Umbilical cord (tissue), 2 donors: ENCODE measurements at places on chromosomes 4 and X.

- DNase-seq: no peak
Measured at GRCh38 chrX:115696039-115696438, 135.1 kb downstream of the PLS3 start.

DNA sequence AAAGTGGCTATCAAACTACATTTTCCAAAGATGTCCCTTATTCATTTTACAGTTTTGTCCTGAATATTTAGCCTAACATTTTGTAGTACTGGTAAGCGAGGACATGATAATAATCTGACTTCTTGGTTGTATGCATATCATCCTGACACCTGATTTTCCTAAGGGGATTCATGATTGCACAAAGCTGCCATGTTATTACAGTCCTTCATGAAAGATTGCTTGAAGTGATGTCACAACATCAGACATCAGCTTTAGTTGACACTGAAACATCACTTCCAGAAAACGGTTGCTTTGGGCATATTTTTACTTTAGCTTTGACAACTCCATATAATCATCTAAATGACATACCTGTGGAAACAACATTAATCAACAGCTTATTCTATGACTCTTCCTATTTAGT, 188.7 kb upstream of the PABPC4L start:
- no peak for DNase-seq

- DNase-seq: no peak
Measured at GRCh38 chr4:107843391-107843790, 18.7 kb downstream of the SGMS2 start.

DNA sequence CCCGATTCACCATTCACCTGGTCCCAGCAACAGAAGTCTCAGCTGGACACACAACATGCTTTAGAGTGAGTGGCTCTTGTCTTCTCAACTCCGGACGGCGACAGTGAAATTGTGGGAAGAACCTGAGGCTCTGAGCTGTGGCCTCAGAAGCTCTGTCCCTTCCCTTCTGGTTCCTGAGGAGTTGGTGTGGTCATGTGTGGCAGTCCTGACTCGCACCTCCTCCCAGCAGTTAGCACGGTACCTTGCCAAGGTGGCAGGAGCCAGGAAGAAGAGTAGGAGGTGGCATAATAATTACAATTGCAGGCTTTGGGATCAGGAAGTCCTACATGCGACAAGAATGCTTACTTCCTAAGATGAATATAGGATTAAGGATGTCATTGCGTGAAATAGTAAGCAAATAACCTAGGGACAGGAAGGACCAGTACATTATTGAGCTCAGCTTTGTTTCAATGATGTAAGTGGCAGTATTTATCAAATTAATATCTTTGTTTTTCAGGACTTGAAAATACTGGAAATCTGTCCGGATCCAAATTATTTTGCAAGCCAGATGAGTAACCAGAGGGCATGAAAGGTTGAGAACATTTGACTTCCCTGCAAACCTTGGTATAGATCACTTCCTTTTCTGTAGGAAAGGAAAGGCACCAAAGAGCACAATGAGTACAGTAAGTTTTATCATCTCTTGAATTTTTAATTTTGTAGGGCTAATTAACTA, 21.1 kb downstream of the RNF4 start:
- DNase-seq: no peak

DNA sequence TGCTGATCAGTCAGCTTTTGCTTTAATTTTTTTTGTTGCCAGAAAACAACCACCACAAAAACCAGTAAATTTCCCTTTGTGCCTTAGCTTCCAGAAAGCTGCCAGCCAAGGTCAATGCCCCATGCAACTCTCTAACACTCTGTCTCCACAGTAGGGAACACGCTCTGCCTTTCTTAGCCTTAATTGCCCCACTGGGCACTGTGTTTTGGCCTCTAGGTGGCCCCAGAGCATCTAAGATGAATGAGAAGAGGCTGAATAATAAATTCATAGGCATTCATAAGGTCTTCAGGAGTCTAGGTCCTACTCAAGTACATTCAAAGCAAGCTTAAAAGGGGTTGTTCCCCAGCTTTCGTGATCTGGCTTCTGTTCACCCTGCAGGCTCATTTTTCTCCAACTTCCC, 57.7 kb upstream of the PASD1 start:
- peak; percentile 0 for DNase-seq

DNA sequence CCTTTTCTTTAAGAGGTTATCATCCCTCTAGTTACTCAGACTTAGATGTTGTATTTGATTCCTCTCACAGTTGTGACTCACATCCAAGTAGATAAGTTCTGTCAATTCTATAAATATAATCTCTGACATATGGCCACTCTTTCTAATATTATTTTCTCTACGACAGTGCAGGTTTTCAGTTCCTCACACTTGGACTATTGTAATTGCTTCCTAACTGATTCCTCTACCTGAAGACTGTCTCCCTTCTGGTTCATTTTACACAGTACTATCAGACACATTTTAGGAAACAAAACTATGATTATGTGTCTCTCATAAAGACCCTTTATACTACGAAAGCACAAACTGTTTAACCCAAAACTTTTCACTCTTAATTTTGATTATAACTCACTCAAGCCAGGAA, 31.3 kb upstream of the GNRHR start:
- DNase-seq: no peak

DNA sequence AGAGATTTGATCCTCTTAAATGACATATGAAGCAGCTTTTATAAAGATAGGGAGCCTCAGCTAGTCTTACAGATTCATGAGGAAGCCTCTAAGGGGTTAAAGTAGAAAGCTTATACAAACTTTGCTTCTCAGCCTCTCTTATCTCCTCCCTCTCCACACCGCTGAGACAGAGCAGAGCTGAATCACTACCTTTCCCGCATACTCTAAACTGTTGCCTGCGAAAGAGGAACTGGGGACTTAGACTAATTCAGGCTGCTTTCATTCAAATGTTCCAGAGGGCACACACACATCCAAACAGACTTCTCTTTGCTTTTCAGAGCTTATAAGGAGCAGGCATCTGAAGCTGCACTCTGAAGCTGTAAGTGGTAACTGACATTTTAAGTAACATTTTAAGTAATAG, at the start of gene SERTM2:
TSS of gene SERTM2 (plus strand) at position 169 of the 400 bp plus-strand sequence. CDS start 7,213 bp downstream, outside the sequence.
- DNase-seq: peak; percentile 63

GRCh38 chr4:183205193-183205592, 106.1 kb downstream of the WWC2 start:
- no peak for DNase-seq

- DNase-seq: no peak
Measured at GRCh38 chr4:13386405-13387107, 97.6 kb downstream of the RAB28 start.

GRCh38 chrX:115898382-115899001, 272.1 kb upstream of the AGTR2 start:
- DNase-seq: no peak

DNA sequence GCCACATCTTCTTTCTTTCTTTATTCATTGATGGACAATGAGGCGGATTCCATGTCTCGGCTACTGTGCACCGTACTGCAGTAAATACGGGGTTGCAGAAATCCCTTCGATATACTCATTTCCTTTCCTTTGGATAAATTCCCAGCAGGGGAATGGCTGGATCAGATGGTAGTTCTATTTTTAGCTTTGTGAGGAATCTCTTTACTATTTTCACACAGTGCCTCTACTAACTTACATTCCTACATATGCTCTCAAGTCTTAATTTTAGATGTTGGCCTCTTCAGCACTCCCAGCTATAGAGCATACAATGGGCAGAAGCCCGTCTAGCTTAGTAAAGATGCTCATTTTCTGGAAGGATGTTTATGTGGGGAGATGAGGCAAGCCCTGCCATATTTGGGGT, 317.4 kb downstream of the ASMT start:
- DNase-seq: peak; percentile 71
